ENCODE measurements at places on chromosomes 12 and 14.

GRCh38 chr12:57107456-57108155, 3.6 kb downstream of the STAT6 start:
- DNase-seq, result no peak

- DNase-seq, result no peak
These were observed 1.7 kb upstream of the NKX2-8 start for GRCh38 chr14:36583893-36584811.

DNA sequence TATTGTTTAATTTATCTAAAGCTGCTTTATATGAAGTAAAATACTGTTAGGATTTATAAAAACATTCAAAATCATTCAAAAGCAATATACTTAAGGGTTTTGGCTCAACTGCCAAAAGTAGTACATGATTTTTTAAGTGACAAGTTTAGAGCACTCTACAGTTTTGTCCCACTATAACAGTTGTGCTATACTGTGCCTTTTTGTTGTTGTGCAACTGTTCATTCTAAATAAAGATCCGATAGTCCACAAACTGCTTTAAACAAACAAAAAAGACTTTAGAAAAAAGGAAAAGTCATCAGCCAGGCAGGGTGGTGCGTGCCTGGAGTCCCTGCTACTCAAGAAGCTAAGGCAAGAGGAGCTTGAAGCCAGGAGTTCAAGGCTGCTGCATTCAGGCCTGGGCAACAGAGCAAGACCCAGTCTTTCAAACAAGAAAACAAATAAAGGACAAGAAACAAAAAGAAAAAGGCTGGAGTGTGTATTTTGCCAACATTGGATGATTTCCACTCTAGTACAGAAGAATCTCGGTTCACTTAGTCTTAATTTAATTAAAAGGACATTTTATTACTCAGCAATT, 7.3 kb downstream of the C2CD5 start:
- DNase-seq, result no peak

DNA sequence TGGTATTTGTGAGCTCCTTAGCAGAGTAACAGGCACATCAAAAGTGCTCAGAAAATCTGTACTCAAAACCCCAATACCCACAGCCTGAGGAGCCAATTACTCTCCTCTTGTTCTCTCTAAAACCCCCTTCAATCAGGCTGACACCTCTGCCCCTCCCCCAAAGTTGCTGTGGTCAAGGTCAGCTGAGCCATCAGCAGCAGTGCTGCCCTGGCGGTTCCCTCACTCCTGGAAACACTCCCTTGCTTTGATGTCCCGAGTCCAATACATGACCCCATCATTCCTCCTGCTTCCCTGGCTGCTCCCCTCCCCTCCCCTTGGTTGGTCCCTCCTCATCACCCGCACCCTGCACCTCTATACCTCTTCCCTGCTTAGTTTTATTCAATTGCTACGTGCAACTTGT, 57.2 kb upstream of the C14orf132 start:
- no peak for DNase-seq

DNA sequence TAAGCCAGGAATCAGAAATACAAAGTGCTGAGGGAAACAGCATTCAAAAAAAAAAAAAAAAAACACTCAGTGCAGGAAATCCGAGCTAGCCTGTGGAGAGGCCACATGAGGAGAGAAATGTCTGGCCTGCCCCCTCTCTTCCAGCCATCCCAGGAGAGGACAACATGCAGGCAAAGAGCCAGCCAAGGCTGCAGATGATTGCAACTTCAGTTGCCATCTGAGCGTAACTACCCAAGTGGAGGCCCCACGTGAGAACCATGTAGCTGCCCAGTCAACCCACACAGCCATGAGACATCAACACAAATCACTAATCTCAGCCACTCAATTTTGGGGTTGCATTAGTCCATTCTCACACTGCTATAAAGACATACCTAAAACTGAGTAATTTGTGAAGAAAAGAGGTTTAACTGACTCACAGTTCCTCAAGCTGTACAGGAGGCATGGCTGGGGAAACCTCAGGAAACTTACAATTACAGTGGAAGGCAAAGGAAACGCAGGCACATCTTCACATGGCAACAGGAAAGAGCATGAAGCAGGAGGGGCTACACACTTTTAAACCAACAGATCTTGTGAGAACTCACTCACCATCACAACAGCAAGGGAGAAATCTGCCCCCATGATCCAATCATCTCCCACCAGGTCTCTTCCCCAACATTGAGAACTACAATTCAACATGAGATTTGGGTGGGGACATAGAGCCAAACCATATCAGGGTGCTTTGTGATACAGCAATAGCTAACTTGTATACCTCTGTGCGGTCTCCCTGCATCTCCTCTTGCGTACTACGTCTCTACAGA, 161.1 kb downstream of the PIWIL1 start:
- no peak for DNase-seq

Data from stimulated activated CD8-positive, alpha-beta memory T cell treated with anti-CD3 and anti-CD28 coated beads, Interleukin-7, amount 100 ng/mL, for 1 hour (primary cell).